ENCODE measurements at places on chromosomes 12 and 14. TPM values are rescaled to one million over a fixed set of nuclear protein-coding genes. Genes with fewer than 3 reads are reported as not detected.

- no peak overlapping the region for H3K4me3 ChIP-seq
- no peaks in the 10 kb centered on the region for H3K36me3 ChIP-seq
- DNase-seq: no peak
- H3K27me3 ChIP-seq: no peaks in the 10 kb centered on the region
- peaks cover 9% of the 10 kb centered on the region for H3K4me1 ChIP-seq
These were observed 31.5 kb downstream of the ABCB9 start for GRCh38 chr12:122934722-122935121.

GRCh38 chr12:16070113-16070512, 159.0 kb downstream of the DERA start:
- no peaks in the 10 kb centered on the region for H3K27me3 ChIP-seq
- no peaks in the 10 kb centered on the region for H3K36me3 ChIP-seq
- no peak overlapping the region for H3K27ac ChIP-seq
- no peak for DNase-seq
- no peak overlapping the region for H3K4me3 ChIP-seq

DNA sequence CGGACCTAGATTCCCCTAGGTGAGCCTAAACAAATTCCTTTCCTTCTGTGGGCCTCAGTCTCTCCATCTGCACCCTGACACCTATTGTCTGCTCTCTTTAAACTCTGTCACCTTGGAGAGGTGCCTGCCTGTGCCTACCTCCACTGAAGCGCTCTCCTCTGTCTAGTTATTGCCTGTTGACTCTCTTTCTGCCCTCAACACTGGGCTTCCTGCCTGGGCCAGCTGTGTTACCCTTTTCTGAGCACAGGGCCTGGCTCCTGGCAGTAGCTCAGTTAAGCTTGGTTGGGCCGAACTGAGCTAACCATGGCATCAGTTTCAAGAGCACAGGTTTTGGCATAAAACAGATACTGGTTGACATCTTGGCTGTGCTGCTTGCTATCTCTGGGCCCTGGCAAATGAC, 43.5 kb downstream of the PRMT8 start:
- H3K4me1 ChIP-seq: peaks cover 12% of the 10 kb centered on the region
- no peaks in the 10 kb centered on the region for H3K27me3 ChIP-seq
- no peak overlapping the region for H3K4me3 ChIP-seq
- H3K36me3 ChIP-seq: no peaks in the 10 kb centered on the region
- H3K27ac ChIP-seq: no peak overlapping the region

- DNase-seq: no peak
- H3K27ac ChIP-seq: no peak overlapping the region
- no peak overlapping the region for H3K4me3 ChIP-seq
- no peaks in the 10 kb centered on the region for H3K27me3 ChIP-seq
These were observed 93.3 kb downstream of the RIMBP2 start for GRCh38 chr12:130622803-130623202.

- no peak overlapping the region for H3K4me3 ChIP-seq
- peak; percentile 70 for DNase-seq
- H3K36me3 ChIP-seq: no peaks in the 10 kb centered on the region
- no peaks in the 10 kb centered on the region for H3K4me1 ChIP-seq
- no peak overlapping the region for H3K27ac ChIP-seq
These were observed 154.9 kb downstream of the ASCL4 start for GRCh38 chr12:107929436-107929835.

DNA sequence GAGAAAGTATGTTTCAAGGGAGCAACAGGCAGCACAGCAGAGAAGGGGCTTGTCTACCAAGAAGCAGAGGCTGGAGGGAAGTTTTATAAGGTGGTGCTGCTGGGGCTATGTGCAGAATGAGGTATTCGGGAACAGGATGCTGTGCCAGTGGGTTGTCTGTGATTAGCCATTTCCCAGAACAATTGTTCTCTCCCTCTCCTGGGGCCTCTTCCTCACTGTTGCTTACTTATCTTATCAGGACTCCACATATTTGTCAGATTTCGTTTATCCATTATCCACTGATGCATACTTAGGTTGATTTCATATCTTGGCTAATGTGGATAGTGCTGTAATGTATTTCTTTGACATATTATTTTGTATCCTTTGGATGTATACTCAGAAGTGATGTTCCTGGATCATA, 195.1 kb upstream of the RTL1 start:
- H3K27me3 ChIP-seq: no peaks in the 10 kb centered on the region
- no peaks in the 10 kb centered on the region for H3K36me3 ChIP-seq
- no peak overlapping the region for H3K4me3 ChIP-seq
- H3K4me1 ChIP-seq: peaks cover 10% of the 10 kb centered on the region

DNA sequence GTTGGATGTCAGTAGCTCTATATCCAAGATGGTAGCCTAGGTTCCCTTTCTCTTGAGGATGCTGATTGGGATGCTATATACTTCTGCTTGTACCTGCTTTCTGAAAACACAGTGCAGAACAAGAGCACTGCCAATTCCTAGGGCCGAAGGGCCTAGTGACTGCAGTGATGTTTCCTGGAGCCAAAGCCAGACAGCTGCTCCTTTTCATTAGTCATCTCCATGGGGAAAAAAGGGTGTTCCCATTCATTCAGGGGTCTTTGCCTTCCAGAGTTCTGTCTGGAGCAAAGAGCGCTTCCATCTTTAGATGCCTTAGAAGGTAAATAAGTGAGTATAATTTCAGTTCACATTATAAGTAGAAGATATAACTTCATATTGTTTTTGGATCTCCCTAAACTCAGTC, 85.5 kb downstream of the PTPRB start:
- no peak overlapping the region for H3K4me3 ChIP-seq
- H3K27me3 ChIP-seq: no peaks in the 10 kb centered on the region
- DNase-seq: no peak
- H3K4me1 ChIP-seq: peaks cover 6% of the 10 kb centered on the region
- H3K36me3 ChIP-seq: no peaks in the 10 kb centered on the region
- no peak overlapping the region for H3K27ac ChIP-seq

DNA sequence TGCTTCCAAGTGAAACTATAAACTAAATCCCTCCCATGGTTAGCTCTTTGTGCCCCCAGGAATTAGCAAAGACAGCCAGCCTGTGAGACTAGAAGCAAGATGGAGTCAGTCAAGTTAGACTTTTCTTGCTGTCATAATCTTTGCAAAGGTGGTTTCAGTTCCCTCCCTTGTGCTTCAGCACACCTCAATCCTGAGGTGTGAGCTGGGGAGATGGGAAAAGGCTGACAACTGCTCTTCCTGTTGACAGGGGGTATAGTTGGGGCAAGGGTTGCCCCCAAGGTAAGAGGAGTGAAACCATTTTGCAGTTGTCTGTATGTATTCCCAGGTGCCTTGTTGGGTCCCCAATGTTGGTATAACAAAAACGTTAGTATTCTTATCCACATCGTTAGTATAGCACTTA, 12.3 kb upstream of the CPM start:
- no peaks in the 10 kb centered on the region for H3K36me3 ChIP-seq
- no peaks in the 10 kb centered on the region for H3K4me1 ChIP-seq
- no peak overlapping the region for H3K4me3 ChIP-seq

DNA sequence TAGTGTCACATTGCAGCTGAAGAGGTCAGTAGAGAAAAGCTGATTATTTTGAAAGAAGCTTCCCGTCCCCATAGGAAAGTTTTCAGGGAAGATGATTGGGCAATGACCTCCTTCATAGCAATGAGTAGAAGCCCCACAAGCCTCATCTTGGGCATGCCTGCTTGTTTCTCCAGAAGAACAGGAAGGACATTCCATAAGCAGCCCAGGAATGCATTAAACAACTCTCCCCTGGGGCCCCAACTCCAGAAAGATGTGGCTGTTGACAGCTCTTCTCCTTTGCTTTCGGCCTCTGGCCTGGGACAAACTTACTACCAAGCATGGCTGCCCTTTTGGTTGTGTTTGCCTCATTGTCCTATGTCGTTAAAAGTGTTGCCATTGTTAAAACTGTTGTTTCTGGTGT, 5.7 kb upstream of the VDR start:
- H3K27ac ChIP-seq: no peak overlapping the region
- no peak overlapping the region for H3K4me3 ChIP-seq
- H3K4me1 ChIP-seq: no peaks in the 10 kb centered on the region
- DNase-seq: no peak
- H3K27me3 ChIP-seq: peaks cover 58% of the 10 kb centered on the region
- no peaks in the 10 kb centered on the region for H3K36me3 ChIP-seq

GRCh38 chr14:54116198-54116885, 159.7 kb upstream of the BMP4 start:
- H3K27ac ChIP-seq: no peak overlapping the region
- H3K27me3 ChIP-seq: no peaks in the 10 kb centered on the region
- H3K4me1 ChIP-seq: no peaks in the 10 kb centered on the region
- DNase-seq: no peak
- H3K4me3 ChIP-seq: no peak overlapping the region

GRCh38 chr14:70213721-70214282, 25.1 kb upstream of the SLC8A3 start:
- no peaks in the 10 kb centered on the region for H3K36me3 ChIP-seq
- DNase-seq: no peak
- peaks cover 5% of the 10 kb centered on the region for H3K4me1 ChIP-seq
- H3K27ac ChIP-seq: no peak overlapping the region
- H3K4me3 ChIP-seq: no peak overlapping the region
- H3K27me3 ChIP-seq: no peaks in the 10 kb centered on the region

- DNase-seq: no peak
- H3K4me3 ChIP-seq: no peak overlapping the region
- H3K27ac ChIP-seq: no peak overlapping the region
These were observed 379.0 kb downstream of the NPAS3 start for GRCh38 chr14:33317675-33318074.

The DGKA gene
- 27.0 TPM for total RNA-seq

The GPR135 gene
- total RNA-seq: 3.1 TPM

The AQP6 gene
- 0.12 TPM for total RNA-seq

The SSPN gene
- total RNA-seq: 0.50 TPM

The SLC35F4 gene
- not detected for total RNA-seq

The YLPM1 gene
- 55.9 TPM for total RNA-seq

The FAIM2 gene
- total RNA-seq: 1.2 TPM

The PLEK2 gene
- total RNA-seq: not detected

The NKX2-1 gene
- not detected for total RNA-seq

The EEA1 gene
- 6.6 TPM for total RNA-seq

The TMEM52B gene
- total RNA-seq: not detected

The OVCH1 gene
- total RNA-seq: 0.06 TPM

Measured in neural progenitor cell (in vitro differentiated cells).